ENCODE measurements at places on chromosomes 3 and 15.

GRCh38 chr3:126912027-126912422 lies 70.9 kb upstream of the PLXNA1 start:
- DNase-seq = no peak

GRCh38 chr3:100020876-100021644 lies 93.2 kb downstream of the FILIP1L start:
- no peak for DNase-seq

DNA sequence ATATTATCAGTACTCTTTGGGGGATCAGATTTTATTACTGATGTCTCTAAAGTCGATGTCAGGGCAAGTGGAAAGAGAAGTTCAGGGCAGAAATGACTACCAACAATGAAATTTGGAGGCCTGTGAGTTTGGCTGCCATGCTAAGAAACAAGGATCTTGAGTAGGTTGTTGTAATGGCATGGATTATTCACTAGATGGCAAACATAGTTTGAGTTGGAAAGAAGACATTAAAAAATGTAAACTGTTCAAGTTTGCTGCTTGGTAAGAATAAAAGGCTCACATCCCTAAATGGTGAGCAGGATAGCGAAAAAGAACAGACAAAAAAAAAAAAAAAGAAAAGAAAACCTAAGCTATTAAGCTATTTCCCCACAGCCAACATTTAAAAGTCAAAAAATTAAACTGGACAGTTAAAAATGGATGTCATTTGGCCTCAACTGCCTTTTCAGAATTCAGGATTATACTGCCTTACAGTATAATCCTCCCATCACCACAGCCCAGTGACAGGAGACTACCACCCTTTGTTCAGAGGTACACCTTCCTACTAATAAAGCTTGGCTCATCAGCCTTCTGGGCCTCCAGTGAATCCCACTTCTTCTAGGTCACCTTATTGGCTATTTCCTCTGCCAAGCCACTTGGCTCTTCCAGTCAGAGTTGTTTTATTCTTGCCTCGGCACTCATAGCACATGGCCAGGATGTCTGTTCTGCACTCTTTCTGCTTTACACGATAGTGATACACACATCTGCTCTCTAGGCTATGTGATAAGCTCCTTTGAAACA lies 163.7 kb downstream of the PLD1 start:
- DNase-seq = no peak

DNA sequence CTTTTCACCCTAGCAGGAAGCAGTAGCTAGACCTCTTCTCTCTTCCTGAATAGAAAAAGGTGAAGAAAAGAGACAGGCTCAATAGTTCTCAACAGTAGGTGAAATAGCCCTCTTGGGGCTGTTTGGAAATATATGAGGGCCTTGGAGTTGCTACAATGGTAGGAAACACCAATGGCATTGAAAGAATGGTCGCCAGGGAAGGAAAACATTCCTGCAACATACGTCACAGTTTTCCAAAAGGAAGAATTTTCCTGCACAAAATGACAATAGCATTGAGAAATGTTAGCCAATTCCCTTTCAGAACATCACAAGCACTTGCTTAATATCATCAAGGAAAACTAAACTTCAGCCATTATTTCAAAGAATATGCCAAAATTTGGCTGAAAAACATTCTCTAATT lies 484.5 kb downstream of the IGSF11 start:
- no peak for DNase-seq

DNA sequence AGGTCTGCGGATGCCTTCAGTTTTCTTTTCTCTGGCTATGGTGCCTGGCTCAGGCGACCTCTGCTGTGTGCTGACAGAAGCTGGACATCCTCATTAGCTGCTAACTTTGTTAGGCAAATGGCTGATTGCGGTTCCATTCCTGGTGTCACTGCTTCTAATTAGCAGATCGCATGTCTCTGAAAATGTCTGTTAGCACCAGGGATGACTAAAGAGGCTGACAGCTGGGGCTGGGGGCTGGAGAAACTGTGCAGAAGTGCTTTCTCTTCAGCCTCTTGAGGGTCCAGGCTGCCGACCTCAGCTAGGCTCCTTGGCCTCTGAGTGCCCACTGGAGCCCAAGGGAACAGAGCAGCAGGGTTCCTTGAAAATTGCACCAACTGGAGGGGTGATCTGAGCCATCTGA lies 39.3 kb downstream of the CHCHD6 start:
- DNase-seq = no peak

DNA sequence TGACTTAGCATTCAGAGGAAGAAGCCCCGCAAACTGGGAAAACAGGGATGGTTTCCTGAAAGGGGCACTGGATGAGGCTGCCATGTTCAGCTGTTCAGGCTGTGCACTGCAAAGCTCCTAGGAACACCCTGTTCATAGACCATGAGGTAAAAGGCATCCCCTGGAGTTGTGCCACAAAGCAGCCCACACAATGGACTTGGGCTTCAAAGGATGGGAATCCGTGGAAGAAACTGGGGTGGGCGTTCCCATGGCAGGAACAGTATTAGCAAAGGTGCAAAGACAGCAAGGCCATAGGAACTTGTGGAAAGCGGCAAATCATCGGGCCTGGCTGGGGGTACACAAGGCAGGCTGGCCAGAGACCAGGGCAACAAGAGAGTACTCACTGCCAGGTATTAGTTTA lies 8.9 kb downstream of the OXTR start:
- no peak for DNase-seq

GRCh38 chr3:158420654-158421396 lies 150.2 kb upstream of the MLF1 start:
- DNase-seq = no peak

DNA sequence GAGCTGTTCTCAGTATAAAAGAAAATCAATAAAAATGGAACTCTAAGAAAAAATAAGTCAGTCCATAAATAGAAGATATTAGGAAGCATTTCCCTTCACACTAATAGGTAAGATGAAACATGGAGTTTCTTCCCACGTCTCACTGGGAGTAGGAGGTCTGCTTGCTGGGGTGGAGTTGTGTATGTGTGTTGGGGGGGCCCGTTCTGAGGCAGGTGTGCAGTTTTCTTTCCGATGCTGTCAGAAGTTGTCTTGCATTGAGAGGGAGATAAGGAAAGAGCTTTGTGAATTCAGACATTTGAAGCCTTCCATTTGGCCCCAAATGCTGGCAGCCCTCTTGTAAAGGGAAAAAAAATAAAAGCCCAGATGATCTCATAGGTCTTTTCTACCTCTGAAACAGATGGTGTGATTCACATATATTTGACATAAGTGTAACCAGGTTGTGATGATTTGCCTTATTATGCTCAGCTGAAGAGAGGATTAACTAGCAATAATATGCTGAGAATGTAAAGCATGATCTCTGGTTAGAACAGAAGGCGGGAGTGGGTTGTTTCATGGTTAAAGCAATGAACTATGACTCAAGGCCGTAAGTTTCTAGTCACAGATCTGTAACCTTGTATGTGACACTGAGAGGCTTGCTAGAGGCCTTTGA lies 8.8 kb downstream of the RASGRP1 start:
- no peak for DNase-seq

GRCh38 chr3:193812791-193813500 lies 219.9 kb downstream of the OPA1 start:
- no peak for DNase-seq

GRCh38 chr15:65246939-65247338 lies 35.7 kb upstream of the CILP start:
- DNase-seq = no peak

DNA sequence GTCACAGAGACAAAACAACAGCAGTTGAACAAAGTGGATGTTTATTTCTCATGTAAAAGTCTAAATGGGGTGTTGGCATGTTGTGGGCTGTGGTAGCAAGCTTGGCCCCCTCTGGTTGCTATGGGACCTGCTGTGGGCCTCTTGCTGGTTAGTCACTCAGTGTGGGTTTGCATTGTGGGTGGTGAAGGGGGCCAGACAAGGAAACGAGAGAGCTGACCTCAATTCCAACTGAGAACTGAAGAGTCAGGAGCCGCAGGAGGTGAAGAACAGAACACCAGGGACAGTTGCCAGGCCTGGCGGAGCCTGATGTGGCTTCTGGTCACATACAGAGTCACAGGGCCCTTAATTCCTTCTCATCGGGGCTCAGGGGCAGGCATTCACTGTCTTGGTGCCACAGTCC lies 1.9 kb upstream of the ADPGK start:
- no peak for DNase-seq

GRCh38 chr15:99315636-99316035 lies 64.4 kb downstream of the LRRC28 start:
- DNase-seq = no peak

- DNase-seq = no peak
These were observed 70.7 kb upstream of the VEPH1 start for GRCh38 chr3:157573780-157574378.

DNA sequence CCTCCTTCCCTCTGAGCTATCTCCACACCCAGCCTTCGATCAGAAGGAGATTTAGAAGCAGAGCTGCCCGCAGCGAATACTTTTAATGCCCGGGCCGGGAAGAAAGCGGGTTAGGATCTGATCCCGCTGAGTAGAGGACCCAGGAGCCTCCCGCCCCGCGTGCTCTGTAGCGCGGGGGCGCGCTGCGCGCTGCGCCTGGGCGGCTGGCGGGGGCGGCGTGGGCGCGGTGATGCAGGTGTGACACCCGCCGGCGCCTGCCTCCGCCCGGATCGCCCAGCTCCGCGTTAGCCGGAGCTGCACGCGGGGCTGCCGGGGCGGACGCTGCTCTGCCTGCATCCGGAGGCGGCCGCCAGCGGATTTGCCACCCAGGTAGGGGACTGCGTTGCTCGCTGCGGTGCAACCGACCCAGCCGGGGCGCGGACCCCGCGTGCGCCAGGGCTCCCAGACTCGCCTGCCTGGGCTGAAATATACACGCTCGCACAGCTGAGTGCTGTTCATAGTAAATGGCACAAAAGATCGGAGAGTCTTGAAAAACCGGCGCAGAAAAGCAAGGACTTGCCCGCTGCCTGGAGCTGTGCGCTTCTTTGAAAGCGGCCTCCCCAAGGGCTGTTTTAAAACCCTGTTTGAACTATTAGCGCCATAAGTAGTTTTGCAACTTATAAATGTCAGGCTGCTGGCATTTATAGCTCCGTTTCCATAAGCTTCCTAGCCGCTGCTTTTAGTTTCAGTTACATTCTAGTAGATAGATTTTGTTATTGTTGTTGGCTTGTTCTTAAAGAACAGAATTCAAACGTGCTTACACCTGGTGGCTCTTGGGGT lies at the start of gene SV2B:
SV2B (plus strand) TSS at position 263 of the 819 bp plus-strand sequence. CDS start 126,007 bp downstream, outside the sequence.
- peak; percentile 69 for DNase-seq

DNA sequence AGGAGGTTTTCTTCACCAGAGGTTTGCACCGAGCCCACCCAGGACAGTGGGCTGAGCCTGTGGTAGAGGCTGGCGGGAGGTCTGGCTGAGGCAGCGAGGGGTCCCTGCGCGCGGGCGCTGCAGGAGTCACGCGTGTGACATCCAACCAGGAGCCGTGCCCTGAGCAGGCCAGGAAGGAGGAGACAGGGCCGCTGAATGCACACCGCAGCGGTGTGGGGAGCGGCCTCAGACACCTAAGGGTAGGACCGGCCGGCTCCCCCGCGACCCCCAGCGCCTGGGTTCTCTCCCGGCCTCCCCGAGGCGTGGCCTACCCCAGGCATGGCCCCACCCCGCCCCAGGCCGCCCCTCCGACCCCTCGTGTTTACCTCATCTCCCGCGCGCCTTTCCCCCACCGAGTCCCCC lies 412 bp downstream of the SLC41A3 start:
- peak; percentile 72 for DNase-seq

- DNase-seq = peak; percentile 64
These were observed 139.1 kb upstream of the RAD18 start for GRCh38 chr3:9102240-9102981.

- peak; percentile 38 for DNase-seq
These were observed 65.7 kb upstream of the ALDH1L1 start for GRCh38 chr3:126245811-126246727.

DNA sequence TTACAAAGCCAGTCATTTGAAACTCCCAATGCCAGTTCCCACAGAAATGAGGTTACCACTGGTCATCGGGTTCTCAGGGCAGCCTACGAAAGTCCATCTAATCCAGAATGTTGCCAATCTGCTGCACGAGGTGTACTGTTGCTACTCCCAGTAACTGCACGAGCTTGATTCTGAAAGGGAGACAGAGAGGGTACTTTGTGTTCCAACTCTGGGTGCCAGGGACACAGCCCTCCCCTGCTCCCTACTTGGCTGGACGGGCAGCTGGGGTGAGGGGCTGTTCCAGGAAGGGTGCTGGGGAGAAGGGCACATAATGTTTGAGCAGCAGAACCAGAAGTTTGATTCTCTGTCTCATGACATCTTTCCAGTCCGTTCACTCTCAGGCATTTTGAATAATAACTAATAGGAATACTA lies 27.1 kb upstream of the OSBPL11 start:
- no peak for DNase-seq

DNA sequence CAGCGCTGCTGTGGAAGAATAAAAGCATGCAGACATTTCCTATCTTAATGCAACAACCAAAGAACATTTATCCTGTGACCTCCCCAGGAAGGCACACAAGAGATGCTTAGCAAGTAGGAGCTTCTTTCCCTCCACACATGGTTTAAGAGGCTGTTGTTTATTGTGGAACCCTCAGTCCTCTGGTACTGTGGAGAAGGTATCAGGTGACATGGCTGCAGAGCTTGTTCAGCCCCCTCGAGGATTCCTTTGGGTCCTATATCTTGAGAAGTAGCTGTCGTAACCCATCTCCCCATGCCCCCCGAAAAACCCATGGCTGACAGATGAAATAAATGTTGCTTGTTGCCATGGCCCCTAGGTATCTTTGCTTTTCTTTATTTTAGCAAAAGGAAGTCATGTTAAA lies 20.3 kb upstream of the ETV5 start:
- no peak for DNase-seq

- no peak for DNase-seq
These were observed 51.8 kb downstream of the ATP2B2 start for GRCh38 chr3:10453431-10454163.

GRCh38 chr3:33173672-33174071 lies 44.9 kb downstream of the SUSD5 start:
- no peak for DNase-seq

- no peak for DNase-seq
These were observed 31.5 kb upstream of the SLC2A2 start for GRCh38 chr3:171058058-171058457.

DNA sequence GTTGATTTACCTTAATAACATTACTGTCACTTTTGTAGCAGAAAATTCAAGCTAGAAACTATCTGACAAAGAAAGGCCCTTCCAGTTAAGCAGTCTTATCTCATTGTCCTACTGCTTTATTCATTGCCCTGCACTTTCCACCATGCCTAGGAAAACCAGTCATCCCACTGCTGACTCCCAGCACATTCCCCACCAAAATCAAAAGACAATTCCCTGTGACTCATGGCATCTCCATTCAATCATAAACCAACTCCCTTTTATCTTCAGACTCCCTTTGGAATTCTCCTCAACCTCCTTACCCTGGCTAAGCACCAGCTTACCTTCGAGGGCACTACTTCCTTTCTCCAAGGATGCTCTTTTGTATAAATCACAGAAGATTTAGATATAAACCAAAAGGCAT lies 184.3 kb downstream of the PLCH1 start:
- DNase-seq = no peak

DNA sequence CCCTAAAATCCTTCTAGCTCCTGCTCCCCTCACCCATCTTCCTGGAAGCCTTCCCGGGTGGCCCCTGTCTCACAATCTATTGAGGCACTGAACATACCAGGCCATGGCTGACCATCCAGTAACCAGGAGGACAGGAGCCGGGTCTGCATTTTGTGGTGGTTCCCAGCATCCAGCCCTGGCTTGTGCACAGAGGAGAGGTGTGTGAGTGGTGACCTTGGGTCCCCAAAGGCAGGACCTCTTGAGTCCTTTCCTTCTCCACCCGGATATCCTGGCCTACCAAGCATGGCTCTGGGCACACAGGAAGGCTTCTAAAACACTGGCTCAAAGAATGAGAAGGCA lies 7.8 kb downstream of the CSK start:
- DNase-seq = no peak
